ENCODE measurements at places on chromosomes 13 and 19. TPM values are rescaled to one million over a fixed set of nuclear protein-coding genes. Genes with fewer than 3 reads are reported as not detected.

IFNL1 gene
- not detected for total RNA-seq

GRCh38 chr13:109858319-109858718, 71.9 kb upstream of the IRS2 start:
- DNase-seq = no peak

GRCh38 chr13:45889590-45890243, 38.2 kb upstream of the SIAH3 start:
- no peak for DNase-seq

GRCh38 chr19:2187159-2187558, 23.4 kb downstream of the DOT1L start:
- no peak for DNase-seq

- DNase-seq = no peak
Observed at GRCh38 chr13:41492432-41493260, 35.3 kb downstream of the RGCC start.

- DNase-seq = no peak
Observed at GRCh38 chr13:30520571-30520970, 54.8 kb upstream of the HMGB1 start.

GRCh38 chr19:50882188-50882587, 8.9 kb downstream of the KLK2 start:
- no peak for DNase-seq

DNA sequence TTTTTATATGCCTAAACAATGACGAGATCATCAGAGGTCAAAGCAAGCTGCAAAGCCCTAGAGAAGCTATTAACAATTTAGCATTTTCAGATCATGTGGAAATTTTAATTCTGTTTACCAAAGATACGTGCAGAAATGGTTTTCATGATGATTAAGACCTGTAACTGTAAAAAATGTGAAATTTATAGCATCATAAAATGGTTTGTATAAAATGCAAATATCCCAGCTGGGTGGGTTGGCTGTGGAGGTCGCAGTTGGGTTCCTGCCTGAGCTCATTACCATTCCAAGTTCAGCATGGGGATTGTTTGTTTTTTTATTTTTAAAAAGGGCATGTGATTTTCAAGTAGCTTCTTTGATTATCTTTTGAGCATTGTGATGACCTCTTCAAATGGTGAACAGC, 47.9 kb upstream of the SIAH3 start:
- DNase-seq = no peak

DNA sequence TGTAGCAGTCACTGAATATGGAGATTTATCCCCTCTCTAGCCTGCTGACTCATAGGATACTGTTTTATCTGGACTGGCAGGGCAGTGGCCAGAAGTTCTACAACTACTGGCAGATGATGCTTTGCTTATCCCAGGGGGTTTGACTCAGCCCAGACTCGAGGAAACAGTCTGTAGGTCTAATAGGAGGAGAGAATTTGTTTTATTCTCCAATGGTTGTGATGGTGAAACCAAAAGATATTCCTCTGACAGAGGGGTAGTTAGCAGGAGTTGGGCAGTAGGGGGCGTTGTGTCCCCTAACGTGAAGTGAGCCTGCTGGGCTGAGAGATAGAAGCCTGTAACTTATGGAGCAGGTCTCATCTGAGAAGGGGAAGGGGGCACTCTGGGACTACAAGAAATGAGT, 74.9 kb downstream of the WTIP start:
- DNase-seq = no peak

GRCh38 chr13:95083066-95083465, 218.2 kb downstream of the ABCC4 start:
- DNase-seq = no peak

GRCh38 chr13:46624353-46624752, 71.4 kb downstream of the LRCH1 start:
- no peak for DNase-seq
